ENCODE measurements at places on chromosomes 5 and 9.

DNA sequence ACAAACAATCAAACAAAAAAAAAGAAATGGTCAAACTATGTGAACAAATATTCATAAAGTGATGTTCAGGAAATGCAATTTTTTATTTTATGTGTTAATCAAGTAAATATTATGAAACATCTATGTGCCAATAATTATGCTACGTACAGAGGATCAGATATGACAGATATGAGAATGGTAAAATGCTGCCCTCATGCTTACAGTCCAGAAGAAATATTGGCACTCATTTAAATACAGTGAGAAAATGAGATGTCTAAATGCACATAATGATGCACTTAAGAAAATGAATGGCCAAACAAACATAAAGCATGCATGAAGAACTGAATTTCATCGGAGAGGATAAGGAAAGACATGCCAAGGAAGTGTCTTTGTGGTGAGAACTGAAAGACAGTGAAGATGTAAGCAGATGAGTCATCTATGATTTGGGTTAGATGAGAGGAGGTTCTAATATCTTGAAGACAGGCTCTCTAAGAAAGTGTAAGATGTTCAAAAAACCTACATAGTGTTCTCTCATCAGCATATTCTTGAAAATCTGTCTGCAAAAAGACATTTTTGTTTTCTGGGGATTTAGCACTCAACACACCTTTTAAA is 1231.1 kb upstream of the ACO1 start:
- no peaks in the 10 kb centered on the region for H3K27me3 ChIP-seq
- no peaks in the 10 kb centered on the region for H3K4me1 ChIP-seq
- no peaks in the 10 kb centered on the region for H3K36me3 ChIP-seq
- H3K4me3 ChIP-seq = no peak overlapping the region
- no peak for DNase-seq
- no peak overlapping the region for H3K27ac ChIP-seq

GRCh38 chr5:148748702-148749392 is 77.6 kb upstream of the ADRB2 start:
- no peak overlapping the region for H3K27ac ChIP-seq
- DNase-seq = no peak
- H3K4me3 ChIP-seq = no peak overlapping the region
- H3K36me3 ChIP-seq = no peaks in the 10 kb centered on the region

- H3K4me3 ChIP-seq = peak overlapping the region; percentile 64
- peaks cover 31% of the 10 kb centered on the region for H3K27me3 ChIP-seq
- no peaks in the 10 kb centered on the region for H3K4me1 ChIP-seq
- DNase-seq = no peak
- H3K27ac ChIP-seq = peak overlapping the region; percentile 73
Observed at GRCh38 chr5:31855134-31856040, 216.5 kb downstream of the PDZD2 start.

- H3K27ac ChIP-seq = no peak overlapping the region
- H3K4me3 ChIP-seq = peak overlapping the region; percentile 36
- H3K4me1 ChIP-seq = peaks cover 76% of the 10 kb centered on the region
- H3K27me3 ChIP-seq = peaks cover 88% of the 10 kb centered on the region
- DNase-seq = no peak
Observed at GRCh38 chr9:93952119-93952783, 2.9 kb downstream of the BARX1 start.

DNA sequence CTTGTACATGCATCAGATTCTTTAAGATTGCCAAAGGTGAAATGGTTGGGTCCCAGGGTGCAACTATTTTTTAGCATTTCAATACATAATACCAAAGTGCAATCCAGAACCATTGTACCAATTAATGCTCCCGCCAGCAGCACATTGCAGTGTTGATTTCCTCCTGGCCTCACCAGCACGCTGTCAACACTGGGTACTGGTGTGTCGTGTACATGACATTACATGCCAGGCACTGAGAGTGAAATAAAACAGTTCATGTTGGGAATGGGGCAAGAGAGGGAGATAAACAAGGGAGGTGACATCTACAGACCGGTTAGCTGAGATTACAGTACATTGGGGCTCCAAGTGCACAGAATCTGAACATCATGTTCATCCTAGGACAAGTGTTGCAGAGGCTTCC is 37.8 kb downstream of the HMGCS1 start:
- no peak for DNase-seq
- H3K27me3 ChIP-seq = no peaks in the 10 kb centered on the region
- H3K4me1 ChIP-seq = peaks cover 23% of the 10 kb centered on the region
- H3K4me3 ChIP-seq = no peak overlapping the region

DNA sequence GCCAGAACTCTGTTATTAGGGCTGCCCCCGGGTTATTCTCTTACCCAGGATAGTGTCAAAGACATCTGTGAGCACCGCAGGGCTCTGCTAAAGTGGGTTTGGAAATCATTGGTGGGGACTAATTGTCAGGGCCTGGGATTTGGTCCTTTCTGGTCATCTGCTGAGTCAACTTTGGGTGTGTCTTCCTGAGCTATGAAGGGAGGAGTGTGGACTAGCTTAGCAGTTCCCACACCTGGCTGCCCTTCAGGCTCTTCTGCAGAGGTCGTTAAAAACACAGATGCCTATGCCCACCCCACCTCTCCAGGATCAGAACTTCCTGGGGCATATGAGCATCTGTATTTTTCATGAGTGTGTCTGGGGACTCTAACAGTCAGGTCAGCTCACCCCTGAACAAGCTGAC is 352.2 kb downstream of the SLIT3 start:
- H3K27me3 ChIP-seq = no peaks in the 10 kb centered on the region
- peaks cover 4% of the 10 kb centered on the region for H3K4me1 ChIP-seq
- DNase-seq = no peak
- H3K36me3 ChIP-seq = no peaks in the 10 kb centered on the region

GRCh38 chr5:62066761-62067277 is 239.2 kb upstream of the KIF2A start:
- H3K27ac ChIP-seq = no peak overlapping the region
- no peaks in the 10 kb centered on the region for H3K4me1 ChIP-seq
- H3K27me3 ChIP-seq = no peaks in the 10 kb centered on the region
- no peak overlapping the region for H3K4me3 ChIP-seq
- H3K36me3 ChIP-seq = no peaks in the 10 kb centered on the region

DNA sequence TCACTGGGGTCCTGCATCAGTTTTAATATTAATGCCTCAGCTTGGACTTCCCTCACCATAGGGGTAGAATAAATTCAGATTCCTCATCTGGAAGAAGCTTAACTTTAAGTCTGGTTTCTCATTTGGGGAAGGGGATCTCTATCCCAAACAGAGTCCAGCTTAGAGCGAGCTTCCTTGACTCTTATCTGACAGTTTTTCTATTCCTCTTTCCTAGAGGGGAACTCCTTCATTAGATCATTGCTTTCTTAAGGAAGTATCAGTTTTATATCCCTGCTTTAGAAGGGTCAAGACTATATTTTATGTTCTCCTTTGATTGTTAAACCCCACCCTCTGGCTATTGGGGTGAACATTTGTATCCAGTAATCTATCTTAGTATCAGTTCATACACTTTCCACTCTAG is 24.2 kb upstream of the CDC42SE2 start:
- H3K27me3 ChIP-seq = no peaks in the 10 kb centered on the region
- no peak overlapping the region for H3K27ac ChIP-seq
- H3K4me1 ChIP-seq = no peaks in the 10 kb centered on the region
- DNase-seq = no peak
- H3K4me3 ChIP-seq = no peak overlapping the region

- H3K36me3 ChIP-seq = no peaks in the 10 kb centered on the region
- no peak overlapping the region for H3K27ac ChIP-seq
- H3K4me1 ChIP-seq = peaks cover 5% of the 10 kb centered on the region
Observed at GRCh38 chr5:43110606-43111170, 10.0 kb upstream of the ZNF131 start.

DNA sequence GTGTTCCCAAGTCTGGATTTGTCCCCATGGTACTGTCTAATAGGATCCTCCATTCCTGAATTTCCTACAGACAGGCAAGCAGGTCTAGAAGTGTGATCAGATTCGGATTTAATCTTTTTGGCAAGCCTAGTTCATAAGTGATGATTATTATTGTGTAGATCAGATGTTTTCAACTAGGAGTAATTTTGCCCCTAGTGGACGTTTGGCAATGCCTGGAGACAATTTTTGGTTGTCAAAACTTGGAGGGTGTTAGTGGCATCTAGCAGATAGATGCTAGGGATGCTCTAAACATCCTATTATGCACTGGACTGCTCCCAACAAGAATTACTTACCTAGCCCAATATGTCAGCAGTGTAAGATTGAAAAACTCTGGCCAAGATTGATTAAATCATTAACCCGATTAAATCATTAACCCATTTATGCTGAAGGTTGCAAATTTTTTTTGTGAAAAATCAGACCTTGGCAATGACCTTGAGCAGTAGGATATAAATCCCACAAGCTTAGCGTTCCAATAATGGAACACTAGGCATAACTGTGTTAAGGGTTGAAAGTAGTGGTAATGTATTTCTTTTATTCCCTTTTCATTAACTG is 28.2 kb downstream of the TCERG1 start:
- H3K4me1 ChIP-seq = no peaks in the 10 kb centered on the region
- H3K4me3 ChIP-seq = no peak overlapping the region
- no peaks in the 10 kb centered on the region for H3K27me3 ChIP-seq

GRCh38 chr5:134525683-134526482 is 413 bp downstream of the JADE2 start:
- DNase-seq = no peak
- no peaks in the 10 kb centered on the region for H3K27me3 ChIP-seq
- H3K4me3 ChIP-seq = peak overlapping the region; percentile 98
- H3K27ac ChIP-seq = peak overlapping the region; percentile 89

GRCh38 chr9:581673-582497 is 259.6 kb upstream of the DMRT1 start:
- H3K36me3 ChIP-seq = peaks cover 11% of the 10 kb centered on the region
- H3K27me3 ChIP-seq = no peaks in the 10 kb centered on the region
- no peak overlapping the region for H3K4me3 ChIP-seq

DNA sequence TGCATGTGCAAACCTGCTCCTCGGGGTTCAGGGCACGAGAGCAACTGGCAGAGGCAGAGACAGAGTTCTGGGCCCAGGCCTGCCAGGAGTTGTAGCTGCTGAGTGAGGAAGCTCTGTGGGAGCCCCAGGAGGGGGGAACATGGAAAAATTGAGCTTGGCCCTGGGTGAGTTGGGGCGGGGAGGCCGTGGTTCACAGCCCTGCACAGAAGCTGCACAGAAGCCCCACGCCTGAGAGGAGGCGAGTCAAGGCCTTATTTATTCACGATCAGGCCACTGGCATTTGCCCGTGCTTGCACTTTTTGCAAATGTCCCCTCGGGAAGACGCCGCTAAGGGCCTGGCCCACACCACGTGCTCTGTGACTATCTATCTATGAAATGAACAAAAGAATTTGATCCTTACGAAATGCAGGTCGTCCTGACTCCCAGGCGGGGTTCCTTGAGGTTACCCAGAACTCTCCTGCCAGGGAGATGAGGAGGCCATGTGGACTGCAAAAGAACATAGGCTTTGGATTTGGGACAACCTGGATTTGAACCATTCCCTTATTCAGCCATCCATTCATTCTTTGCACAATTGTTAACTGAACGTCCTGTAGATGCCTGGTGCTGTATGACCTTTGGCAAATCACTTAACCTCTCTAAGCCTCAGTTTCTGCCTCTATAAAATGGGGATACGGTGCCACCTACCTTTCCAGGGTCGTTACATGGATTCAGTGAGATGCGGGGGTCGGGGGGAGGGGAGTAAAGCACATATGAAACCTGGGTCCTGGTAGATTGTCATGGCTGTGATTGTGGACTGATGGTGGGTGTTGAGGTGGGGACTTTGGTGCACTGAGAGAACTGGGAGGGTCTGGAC is 17.9 kb downstream of the COL27A1 start:
- no peak for DNase-seq
- peak overlapping the region; percentile 45 for H3K27ac ChIP-seq
- peaks cover 4% of the 10 kb centered on the region for H3K4me1 ChIP-seq
- H3K27me3 ChIP-seq = no peaks in the 10 kb centered on the region
- no peaks in the 10 kb centered on the region for H3K36me3 ChIP-seq
- H3K4me3 ChIP-seq = no peak overlapping the region

GRCh38 chr5:158162479-158163034 is 303.6 kb upstream of the CLINT1 start:
- H3K27me3 ChIP-seq = no peaks in the 10 kb centered on the region
- no peaks in the 10 kb centered on the region for H3K36me3 ChIP-seq
- no peaks in the 10 kb centered on the region for H3K4me1 ChIP-seq

DNA sequence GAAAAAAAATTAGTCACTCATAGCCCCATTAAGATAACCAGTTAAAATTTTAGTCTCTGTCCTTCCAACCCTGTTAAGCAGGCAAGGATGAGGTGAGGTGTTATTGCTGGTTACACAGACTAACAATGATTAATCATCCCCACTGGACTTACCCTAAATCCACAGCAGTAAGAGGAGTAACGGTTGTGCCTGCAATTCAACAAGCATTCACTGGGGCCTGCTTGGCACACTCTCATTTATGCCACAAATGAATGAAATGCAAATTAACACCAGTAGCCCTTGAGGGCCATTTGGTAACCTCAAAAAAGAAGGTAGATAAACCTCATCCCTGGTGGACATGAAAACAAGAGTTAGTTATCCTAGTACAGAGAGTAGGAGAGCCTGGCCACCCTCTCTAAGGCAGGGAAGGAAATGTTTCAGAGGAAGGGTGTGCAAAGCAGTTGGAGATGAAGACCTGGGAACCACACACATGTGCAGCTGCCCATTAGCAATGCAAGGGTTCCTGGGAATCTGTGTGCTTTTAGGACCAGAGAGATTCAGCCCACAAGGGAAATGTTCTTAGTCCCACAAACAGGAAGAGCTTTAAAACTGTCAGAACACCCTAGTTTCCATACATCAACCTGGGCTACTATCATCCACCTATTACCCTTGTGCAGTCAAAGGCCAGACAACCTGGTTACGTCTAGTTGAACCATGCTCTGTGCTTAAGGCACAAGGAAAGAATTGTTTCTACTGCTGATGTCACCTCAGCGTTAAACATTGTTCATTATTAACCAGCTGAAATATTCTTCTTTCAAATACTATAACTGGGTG is 7.7 kb downstream of the LHFPL2 start:
- no peak overlapping the region for H3K27ac ChIP-seq
- no peaks in the 10 kb centered on the region for H3K36me3 ChIP-seq
- H3K27me3 ChIP-seq = no peaks in the 10 kb centered on the region
- no peaks in the 10 kb centered on the region for H3K4me1 ChIP-seq
- no peak overlapping the region for H3K4me3 ChIP-seq

DNA sequence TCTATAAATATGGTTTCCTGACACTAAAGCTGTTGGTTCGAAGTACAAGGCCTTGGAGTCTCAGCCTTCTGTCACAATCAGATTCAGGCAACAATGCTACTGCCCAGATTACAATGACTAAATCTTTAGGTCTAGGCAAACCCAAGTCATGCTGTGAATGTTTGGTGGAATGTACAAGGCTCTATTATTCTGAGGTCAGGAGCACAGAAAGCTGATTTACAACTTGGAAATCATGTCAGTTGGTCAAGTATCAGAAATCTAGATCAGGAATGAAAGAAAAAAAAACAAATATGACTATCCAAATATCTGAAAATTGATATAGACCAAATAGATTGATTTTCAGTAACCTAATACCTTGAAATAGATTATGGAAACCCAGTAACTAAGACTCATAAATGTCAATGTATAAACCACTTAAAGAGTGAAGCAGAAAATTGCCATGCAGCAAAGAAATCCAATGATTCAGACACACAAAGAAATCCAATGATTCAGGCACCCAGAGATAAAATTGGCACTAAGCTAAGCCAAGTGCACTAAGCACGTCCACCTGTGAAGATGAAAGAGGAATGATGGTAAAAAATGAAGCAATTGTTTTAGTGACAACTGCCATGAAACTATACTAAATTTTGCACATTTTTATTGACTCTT is 588.0 kb upstream of the TUSC1 start:
- no peak overlapping the region for H3K27ac ChIP-seq
- DNase-seq = no peak
- H3K4me3 ChIP-seq = no peak overlapping the region
- H3K27me3 ChIP-seq = no peaks in the 10 kb centered on the region
- H3K36me3 ChIP-seq = no peaks in the 10 kb centered on the region

- H3K4me3 ChIP-seq = no peak overlapping the region
- no peak for DNase-seq
- peak overlapping the region; percentile 49 for H3K27ac ChIP-seq
- no peaks in the 10 kb centered on the region for H3K4me1 ChIP-seq
- no peaks in the 10 kb centered on the region for H3K27me3 ChIP-seq
Observed at GRCh38 chr9:124290743-124291554, 33.2 kb downstream of the NEK6 start.

Data from esophagus squamous epithelium (tissue), 5 donors.